DMS79 treated with DMSO at 0.1 percent for 48 hours (cell line): ENCODE measurements at places on chromosomes 13 and 19.

- no peak for DNase-seq
These were observed 466.6 kb downstream of the SLITRK6 start for GRCh38 chr13:85332615-85333014.

GRCh38 chr13:39249982-39250381, 211.7 kb downstream of the NHLRC3 start:
- no peak for DNase-seq

DNA sequence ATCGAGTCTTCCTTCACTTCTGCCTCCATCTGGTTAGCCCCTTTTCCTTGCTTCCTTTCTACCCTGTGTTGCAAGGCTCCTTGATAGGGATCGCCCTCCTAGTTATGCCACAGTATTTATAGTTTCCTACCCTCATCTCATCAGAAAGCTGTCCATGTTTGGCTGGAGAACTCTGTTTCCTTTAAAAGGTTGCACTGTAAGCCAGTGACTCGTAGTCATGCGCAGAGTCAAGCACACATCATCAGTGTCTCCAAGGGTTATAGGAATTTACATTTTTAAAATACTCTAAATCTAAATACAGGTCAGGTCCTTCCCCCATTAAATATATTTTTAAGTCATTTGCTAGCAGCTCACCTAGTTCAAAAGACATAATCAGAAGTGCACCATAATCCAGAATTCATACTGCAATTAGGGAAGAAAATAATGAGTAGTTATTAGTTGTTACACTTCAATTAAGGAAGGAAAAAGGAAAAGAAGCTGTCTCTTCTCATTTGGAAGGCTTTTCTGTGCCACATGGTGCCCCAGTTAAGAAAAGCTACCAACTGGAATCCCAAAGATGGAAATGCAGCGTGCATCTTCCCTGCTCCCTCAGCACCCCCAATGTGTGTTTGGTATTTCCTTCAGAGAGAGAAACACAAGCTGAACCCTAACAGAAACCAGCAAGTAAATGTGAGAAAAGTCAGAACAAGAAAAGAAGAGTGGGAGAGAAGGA, 81.0 kb downstream of the GPR12 start:
- DNase-seq: no peak

- no peak for DNase-seq
These were observed 93.6 kb downstream of the RFC3 start for GRCh38 chr13:33911521-33911920.

GRCh38 chr19:31339411-31339810, 9.8 kb downstream of the TSHZ3 start:
- peak; percentile 59 for DNase-seq

DNA sequence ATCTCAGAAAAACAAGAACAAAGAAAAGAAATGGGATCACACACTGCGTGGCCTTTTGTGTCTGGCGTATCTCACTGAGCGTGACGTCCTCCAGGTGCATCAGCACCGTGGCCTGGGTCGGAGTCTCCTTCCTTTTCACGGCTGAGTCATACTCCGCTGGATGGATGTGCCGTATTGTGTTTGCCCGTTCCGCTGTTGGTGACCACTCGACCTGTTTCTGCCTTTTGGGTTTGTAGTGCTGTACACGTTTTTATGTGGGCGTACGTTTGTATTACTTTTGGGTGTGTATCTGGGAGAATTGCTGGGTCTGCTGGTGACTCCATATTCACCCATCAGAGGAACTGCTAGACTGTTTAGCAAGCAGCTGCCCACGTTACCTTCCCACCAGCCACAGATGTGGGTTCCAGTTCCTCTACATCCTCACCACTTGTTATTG, 11.4 kb downstream of the ARID3A start:
- no peak for DNase-seq

DNA sequence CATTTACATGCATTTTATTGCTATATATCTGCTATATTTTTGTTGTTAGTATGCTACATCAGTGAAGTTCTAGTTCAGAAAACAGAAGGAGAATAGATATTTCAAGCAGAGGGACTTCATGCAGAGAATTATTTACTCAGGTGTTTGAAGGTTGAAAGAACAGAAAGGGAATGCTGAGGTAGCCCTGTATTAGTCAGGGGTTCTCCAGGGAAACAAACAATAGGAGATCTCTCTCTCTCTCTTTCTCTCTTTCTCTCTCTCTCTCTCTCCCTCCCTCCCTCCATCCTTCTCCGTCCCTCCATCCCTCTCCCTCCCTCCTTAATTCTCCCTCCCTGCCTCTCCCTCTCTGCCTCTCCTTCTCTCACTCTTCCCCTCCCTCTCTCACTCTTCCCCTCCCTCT, 114.3 kb upstream of the TDRD3 start:
- peak; percentile 39 for DNase-seq

GRCh38 chr13:71039440-71039839, 827.6 kb downstream of the DACH1 start:
- DNase-seq: no peak

DNA sequence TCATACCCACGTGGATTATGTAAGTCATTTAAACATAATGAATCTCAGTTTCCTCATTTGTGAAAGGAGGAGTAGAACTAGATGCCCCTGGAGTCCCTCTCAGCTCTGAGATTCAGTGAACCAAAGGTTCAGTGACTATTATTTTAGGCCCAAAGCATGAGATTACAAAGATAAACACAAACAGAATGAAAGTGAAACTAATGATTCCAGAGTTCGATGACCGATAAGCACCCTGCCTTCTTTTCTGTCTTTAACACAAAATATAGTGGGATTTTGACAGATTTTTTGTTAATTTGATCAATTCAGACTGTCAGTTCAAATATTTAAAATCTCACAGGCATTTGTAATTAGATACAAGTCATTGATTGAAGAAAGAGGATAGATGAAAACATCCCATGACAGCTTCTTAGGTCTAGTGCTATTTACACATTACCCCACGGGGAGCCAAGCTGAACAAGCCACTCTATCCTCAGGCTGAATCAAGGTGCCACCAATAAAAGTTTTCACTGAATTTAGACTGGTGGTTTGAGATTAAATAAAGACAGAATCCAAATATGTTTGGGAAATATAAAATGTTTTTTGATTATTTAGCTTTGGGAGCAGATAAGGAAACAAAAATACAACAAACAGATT, 64.6 kb upstream of the RAP2A start:
- DNase-seq: peak; percentile 70

DNA sequence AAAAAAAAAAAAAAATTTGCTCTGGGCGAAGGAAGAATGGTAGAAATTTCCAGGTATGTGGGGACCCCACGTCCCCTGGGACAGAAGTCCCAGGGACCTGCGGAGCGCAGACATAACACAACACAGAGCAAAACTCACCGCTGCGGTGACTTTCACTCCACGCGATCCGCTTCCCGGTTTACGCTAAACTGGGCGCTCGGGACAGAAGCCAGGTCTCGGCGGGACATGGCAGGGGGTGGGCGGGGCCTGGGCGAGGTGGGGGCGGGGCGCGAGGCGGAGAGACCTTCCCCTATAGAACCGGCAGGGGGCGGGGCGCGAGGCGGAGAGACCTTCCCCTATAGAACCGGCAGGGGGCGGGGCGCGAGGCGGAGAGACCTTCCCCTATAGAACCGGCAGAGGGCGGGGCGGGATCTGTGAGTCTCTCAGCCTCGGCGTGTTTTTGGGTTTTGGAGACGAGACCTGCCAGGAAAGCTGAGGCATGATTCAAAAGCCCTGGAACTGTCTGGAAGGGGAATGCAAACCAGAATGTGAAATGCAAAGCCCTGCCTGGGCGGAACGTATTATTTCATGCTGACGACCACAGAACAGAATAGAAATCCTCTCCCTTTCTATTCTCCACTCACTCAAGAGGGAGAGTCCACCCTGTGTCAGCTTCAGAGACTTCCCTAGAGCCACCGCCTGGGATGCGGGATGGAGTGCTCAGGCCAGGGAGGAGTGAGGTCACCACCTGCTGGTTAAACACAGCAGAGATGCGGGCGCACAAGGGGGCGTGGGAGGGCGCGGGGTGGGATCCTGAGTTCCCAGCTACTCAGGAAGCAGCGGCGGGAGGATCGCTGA, 20.2 kb upstream of the ERVV-1 start:
- peak; percentile 60 for DNase-seq

- no peak for DNase-seq
These were observed 59.5 kb downstream of the TNFRSF19 start for GRCh38 chr13:23629566-23630272.

DNA sequence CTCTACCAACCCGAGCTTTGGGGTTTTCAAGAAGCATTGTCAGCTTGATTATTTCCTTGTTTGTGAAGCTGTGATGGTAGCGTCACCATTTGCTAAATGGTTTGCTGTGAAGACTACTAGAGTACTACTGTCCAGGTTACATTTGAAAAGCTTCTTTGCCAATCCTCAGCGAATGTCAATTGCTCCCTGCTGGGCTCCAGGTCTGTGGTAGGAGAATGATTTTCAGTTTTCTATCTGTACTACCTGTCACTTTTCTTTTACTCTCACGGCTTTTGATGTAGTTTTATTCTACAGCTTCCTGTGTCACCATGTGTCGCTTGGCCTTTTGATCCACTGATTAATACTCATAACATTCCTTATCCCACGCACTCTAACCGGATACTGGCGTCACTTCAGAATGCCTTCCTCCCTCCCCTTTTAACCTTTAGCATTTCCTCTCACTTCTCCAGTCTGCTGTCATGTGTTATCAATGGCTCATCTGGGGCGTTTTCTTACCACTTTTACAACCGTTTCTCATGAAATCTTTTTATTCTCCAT, 7.5 kb upstream of the GPR183 start:
- no peak for DNase-seq
